ENCODE measurements at places on chromosomes 3 and 15.
A peak's percentile ranks its signal among the peaks of the same experiment; 100 is the strongest.

- no peak for DNase-seq
These were observed 286.0 kb downstream of the NFKBIZ start for GRCh38 chr3:102135316-102135715.

DNA sequence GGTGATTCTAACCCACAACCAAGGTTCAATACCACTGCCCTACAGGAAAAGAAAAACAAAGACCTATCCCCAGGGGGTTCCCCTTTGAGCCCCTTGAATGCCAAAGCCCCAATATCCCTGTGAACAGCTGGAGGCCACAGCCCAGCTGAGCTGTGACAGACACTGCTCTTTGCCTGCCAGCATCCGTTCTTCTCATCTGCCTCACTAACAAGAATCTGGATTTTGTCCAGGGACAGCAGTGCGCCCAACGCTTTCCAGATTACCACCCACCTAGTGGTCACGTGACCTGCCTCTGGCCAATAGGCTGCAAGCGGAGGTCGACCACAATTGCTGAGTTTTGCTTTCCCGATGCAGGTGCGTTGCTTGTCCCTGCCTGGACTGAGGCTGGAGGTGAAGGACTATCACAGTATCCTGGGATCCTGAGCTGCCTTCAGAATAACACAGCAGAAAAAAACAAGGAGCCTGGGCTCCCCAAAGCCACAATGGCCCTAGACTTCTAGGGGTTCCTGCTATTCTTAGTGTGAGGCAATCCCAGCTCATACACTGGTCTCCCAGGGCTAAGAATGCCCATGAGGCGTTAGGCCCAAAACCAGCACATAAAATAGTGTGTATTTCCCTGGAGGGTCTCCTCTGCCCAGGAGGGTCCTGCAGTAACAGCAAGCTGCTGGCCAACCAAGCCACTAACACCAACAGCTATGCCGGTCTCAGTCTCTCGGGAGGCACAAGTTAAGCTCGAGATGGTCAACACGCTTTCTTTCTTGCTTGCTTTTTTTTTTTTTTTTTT is 13.8 kb downstream of the BDH1 start:
- no peak for DNase-seq

DNA sequence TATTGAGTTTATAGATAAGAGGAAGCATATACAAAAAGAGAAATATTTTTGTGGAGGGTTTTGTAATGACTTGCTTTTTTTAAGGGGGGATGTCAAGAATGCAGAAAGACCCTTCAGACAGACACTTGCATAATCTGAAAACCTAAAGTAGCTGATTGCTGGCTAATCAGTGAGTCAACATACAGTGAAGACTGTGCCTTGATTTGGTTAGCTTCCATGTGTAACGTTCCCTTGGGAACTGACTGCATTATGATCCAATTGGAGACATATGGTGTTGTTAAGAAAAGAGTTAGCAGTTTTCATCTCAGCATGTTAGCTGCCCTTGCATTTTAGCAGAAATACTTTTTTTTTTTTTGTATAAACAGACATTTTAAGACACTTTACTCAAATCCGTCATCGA is 483.2 kb downstream of the RBMS3 start:
- DNase-seq = no peak

- no peak for DNase-seq
These were observed 102.0 kb upstream of the SGO1 start for GRCh38 chr3:20288050-20288449.

DNA sequence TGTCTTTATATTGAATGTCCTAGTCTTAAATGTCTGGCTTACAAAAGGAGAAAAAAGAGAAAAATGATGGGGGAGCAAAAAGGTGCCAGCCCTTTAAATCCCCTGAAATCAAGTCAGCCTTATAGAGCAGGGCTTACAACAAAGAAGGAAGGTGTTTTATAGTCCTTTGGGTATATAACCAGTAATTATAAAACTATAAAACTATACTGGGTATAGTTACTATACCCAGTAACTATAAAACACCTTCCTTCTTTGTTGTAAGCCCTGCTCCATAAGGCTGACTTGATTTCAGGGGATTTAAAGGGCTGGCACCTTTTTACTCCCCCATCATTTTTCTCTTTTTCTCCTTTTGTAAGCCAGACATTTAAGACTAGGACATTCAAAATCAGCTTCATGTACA is 598.0 kb upstream of the SEMA6D start:
- DNase-seq = no peak

GRCh38 chr15:79728867-79729266 is 167.9 kb downstream of the MTHFS start:
- DNase-seq = no peak

- no peak for DNase-seq
These were observed 138.2 kb upstream of the HACD2 start for GRCh38 chr3:123723070-123723469.

DNA sequence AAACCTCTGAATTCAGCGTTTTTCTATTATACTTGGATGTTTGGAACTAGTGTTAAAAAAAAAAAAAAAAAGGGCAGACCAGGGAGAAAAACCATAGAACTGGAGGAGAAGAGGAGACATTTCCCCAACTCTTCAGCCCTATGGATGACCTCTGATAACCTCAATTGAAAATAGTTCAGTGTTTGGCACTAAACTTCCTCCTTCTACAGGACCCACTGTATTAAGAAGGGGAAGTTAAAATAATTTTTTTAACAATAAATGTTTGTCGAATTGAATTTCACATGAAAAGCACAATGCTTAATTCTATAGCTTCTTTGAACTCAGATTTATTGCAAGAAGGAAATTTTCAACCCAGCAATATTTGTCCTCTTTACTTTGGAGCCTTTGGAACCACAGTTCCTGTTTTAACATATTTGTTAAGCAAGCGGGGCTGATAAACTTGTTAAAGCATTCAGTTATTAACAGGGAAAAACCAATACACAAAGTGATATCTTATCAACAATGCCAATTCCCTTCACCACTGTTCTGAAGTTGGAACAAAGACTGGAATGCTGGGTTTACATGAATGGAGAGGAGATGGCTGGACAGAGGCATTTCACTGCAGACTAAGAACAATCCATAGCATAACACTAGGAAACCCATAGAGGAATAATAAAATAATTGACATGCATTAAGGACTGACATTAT is 3.1 kb upstream of the A4GNT start:
- no peak for DNase-seq

DNA sequence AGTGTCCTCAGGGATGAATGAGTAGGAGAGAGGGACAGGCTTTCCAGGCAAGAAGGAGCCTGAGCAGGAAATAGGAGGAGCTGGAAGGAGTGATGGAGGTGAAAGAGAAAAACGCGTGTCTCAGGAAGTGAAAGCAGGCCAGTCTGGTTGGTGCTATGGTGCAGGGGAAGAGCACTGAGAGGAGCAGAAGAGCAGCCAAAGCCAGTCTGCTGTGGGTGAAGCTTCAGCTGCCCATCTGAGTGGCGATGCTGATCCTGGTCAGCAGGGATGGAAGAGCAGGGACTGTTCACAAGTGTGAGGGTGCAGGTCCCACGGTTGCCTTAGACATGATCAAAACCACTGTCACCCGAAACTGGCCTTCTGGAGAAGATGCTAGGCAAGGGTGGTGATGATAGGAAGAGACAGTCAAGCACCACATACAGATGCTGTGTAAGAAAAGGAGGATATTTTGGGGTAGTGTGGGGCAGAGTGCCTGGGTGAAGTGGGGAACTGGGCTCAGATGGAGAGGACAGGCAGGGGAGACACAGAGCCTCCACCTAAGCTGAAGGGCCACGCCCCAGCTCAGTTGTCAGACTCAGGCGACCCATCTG is 5.5 kb upstream of the KY start:
- DNase-seq = no peak

- peak; percentile 87 for DNase-seq
These were observed 14.7 kb downstream of the RHOV start for GRCh38 chr15:40859206-40859851.

DNA sequence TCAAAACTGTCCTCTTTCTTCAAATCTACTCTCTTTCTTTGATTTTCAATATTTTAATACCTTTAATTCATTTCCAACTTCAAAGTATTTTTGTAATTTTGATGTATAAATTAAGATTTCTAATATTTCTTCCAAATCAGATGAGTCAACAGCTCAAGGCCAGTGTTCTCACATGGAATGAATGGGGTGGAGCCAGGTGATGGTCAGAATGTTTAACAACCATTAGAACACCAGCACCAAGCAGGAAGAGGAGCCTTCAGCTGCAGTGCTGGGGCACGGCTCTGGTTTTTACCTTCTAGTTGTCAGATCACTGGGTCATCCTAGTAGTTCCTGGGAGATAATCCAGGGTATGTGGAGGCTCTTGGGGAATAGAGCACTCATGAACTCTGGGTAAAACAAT is 494.5 kb upstream of the PDZRN3 start:
- DNase-seq = no peak

- DNase-seq = no peak
These were observed 226.0 kb upstream of the CHRM5 start for GRCh38 chr15:33742306-33742705.

GRCh38 chr15:100043692-100044091 is 298.1 kb downstream of the ADAMTS17 start:
- no peak for DNase-seq

- no peak for DNase-seq
These were observed 256.3 kb upstream of the SEMA6D start for GRCh38 chr15:47460795-47461573.

DNA sequence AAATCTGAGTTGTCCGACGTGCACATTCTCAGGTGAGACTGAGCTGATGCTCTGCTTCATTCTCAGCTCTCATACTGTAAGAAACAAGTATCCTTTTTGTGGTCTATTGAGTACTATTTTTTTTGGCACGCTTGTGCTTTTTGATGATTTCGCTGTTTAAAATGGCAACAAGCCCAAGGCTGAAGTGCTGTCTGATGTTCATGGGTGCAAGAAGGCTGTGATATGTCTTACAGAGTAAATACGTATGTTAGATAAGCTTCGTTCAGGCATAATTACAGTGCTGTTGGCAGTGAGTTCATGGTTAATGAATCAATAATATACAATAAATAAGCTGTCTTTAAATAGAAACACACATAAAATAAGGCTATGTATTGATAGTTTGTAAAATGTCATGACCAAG is 27.2 kb downstream of the AQR start:
- DNase-seq = no peak

- no peak for DNase-seq
These were observed 1.7 kb downstream of the LRRC3B start for GRCh38 chr3:26624209-26624765.

Measured in neural crest cell (in vitro differentiated cells).